ENCODE measurements at places on chromosomes 5 and 9. TPM values are rescaled to one million over a fixed set of nuclear protein-coding genes. Genes with fewer than 3 reads are reported as not detected.

The CKMT2 gene
- total RNA-seq = 3.4 TPM

GRCh38 chr5:112682621-112683061, 55.0 kb upstream of the APC start:
- DNase-seq = no peak

DNA sequence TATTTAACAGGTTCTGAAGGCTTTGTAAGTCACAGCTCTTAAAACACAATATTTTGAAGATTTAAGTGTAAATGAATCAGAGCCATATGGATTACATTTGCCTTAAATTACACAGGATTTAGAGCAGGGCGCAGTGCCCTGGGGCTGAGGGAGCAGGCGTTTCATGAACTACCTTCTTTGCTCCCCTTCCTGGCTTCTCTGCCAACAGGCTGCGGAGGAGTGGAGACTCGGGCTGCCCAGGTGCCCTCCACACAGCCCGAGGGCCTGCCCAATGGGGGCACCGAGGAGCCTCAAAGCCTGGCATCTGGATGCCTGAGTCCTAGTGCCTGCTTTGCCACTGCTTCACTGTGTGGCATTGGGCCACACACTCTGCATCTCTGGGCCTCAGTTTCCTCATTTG, 90.6 kb upstream of the HAND1 start:
- no peak for DNase-seq

The PTGES gene
- 21.8 TPM for total RNA-seq

- no peak for DNase-seq
Measured at GRCh38 chr5:83844449-83845068, 123.9 kb upstream of the HAPLN1 start.

DNA sequence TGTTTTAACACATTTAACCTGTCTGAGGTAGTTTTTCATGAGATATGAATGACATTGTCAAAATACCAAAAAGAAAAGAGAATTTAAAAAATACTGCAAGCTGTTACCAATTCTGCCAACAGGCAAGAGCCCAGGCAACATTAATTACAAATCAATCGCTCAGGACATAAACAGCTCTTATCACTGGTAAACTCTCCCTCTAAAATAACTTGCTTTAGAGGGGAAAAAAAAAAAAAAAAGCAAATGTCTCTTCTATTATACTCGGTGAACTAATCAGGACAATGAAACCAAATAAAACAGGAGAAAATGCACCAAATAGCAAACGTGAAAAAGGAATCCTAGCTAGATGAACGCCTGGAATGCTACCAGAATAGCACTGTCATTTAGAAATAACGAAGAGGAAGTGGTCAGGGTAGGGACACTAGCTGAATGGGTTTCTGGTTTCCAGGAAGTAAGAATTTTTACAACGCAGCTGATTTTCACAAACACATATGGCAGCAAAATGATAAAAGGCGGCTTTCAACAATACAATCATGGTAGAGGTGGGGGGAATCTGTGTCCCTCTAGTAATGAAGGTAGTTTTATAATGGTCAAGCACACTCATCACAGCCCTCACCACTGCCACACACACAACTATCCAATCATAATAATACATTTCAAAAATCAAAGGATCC, 94.9 kb downstream of the DENND1A start:
- no peak for DNase-seq

Measured in suprapubic skin (tissue), 4 donors.